ENCODE measurements at places on chromosomes 4 and X. TPM values are rescaled to one million over a fixed set of nuclear protein-coding genes. Genes with fewer than 3 reads are reported as not detected.

- no peak overlapping the region for H3K27ac ChIP-seq
- peak; percentile 39 for DNase-seq
- H3K27me3 ChIP-seq, result no peaks in the 10 kb centered on the region
Measured at GRCh38 chr4:111506706-111507105, 638.5 kb upstream of the FAM241A start.

Gene NHS
- 5.6 TPM for total RNA-seq

GRCh38 chr4:108272046-108272445 lies 103.3 kb upstream of the LEF1 start:
- no peaks in the 10 kb centered on the region for H3K36me3 ChIP-seq
- no peak for DNase-seq
- no peak overlapping the region for H3K27ac ChIP-seq

- H3K36me3 ChIP-seq, result no peaks in the 10 kb centered on the region
- peaks cover 8% of the 10 kb centered on the region for H3K4me1 ChIP-seq
- no peak within 1 kb of the TSS for H3K27ac ChIP-seq
- H3K4me3 ChIP-seq, result peak within 1 kb of the TSS; percentile 68
- H3K27me3 ChIP-seq, result no peaks in the 10 kb centered on the region
Measured at GRCh38 chr4:186068581-186069348, at the start of gene TLR3. Gene TLR3, plus strand, starts transcription at chr4:186069156. Its CDS starts 7,464 bp downstream, at chr4:186076620.

GRCh38 chr4:7635445-7636239 lies 200.9 kb upstream of the PSAPL1 start:
- H3K36me3 ChIP-seq, result no peaks in the 10 kb centered on the region
- peaks cover 13% of the 10 kb centered on the region for H3K4me1 ChIP-seq
- H3K27ac ChIP-seq, result no peak overlapping the region
- H3K4me3 ChIP-seq, result no peak overlapping the region

- no peak overlapping the region for H3K4me3 ChIP-seq
- H3K4me1 ChIP-seq, result peaks cover 26% of the 10 kb centered on the region
- H3K36me3 ChIP-seq, result no peaks in the 10 kb centered on the region
- H3K27ac ChIP-seq, result no peak overlapping the region
- no peaks in the 10 kb centered on the region for H3K27me3 ChIP-seq
Measured at GRCh38 chr4:150217808-150218207, 139.6 kb downstream of the DCLK2 start.

Gene ATP1B4
- total RNA-seq, result not detected

- no peak overlapping the region for H3K4me3 ChIP-seq
- DNase-seq, result no peak
- peaks cover 6% of the 10 kb centered on the region for H3K36me3 ChIP-seq
- H3K27me3 ChIP-seq, result no peaks in the 10 kb centered on the region
Measured at GRCh38 chr4:146482788-146483187, 39.0 kb downstream of the SLC10A7 start.

- H3K27ac ChIP-seq, result no peak overlapping the region
- H3K4me3 ChIP-seq, result no peak overlapping the region
- DNase-seq, result no peak
- H3K27me3 ChIP-seq, result no peaks in the 10 kb centered on the region
Measured at GRCh38 chr4:8086783-8087445, 71.7 kb downstream of the ABLIM2 start.

Gene DCLK2
- total RNA-seq, result 1.2 TPM

DNA sequence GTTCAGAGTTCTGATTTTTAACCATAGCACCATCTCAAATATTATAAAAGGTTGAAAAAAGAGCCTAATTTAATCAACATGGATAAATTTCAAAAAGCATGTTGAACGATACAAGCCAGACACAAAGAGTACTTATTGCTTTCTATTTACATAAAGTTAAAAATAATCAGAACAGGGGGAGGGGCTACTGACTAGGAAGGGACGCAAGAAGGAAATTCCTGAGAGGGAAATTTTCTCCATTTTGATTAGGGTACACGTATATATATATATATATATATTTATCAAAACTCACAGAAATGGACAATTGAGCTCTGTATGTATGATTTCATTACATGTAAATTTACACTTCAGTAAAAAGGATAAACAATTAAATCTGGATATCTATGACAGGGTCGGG lies 482 bp upstream of the MBTPS2 start:
- peak; percentile 43 for DNase-seq
- H3K27me3 ChIP-seq, result no peaks in the 10 kb centered on the region
- peaks cover 12% of the 10 kb centered on the region for H3K4me1 ChIP-seq
- H3K27ac ChIP-seq, result peak overlapping the region; percentile 46
- no peaks in the 10 kb centered on the region for H3K36me3 ChIP-seq

GRCh38 chr4:7672601-7673000 lies 237.9 kb upstream of the PSAPL1 start:
- H3K4me1 ChIP-seq, result no peaks in the 10 kb centered on the region
- DNase-seq, result no peak
- H3K4me3 ChIP-seq, result no peak overlapping the region
- no peaks in the 10 kb centered on the region for H3K27me3 ChIP-seq
- no peak overlapping the region for H3K27ac ChIP-seq

Gene POLN
- 0.26 TPM for total RNA-seq

Gene TBC1D19
- total RNA-seq, result 4.5 TPM

GRCh38 chr4:47824840-47825239 lies 13.0 kb downstream of the CORIN start:
- H3K27ac ChIP-seq, result no peak overlapping the region
- peaks cover 4% of the 10 kb centered on the region for H3K27me3 ChIP-seq
- DNase-seq, result no peak
- no peaks in the 10 kb centered on the region for H3K4me1 ChIP-seq
- no peaks in the 10 kb centered on the region for H3K36me3 ChIP-seq

- no peak overlapping the region for H3K4me3 ChIP-seq
- H3K27ac ChIP-seq, result no peak overlapping the region
- no peaks in the 10 kb centered on the region for H3K36me3 ChIP-seq
- DNase-seq, result no peak
Measured at GRCh38 chr4:151931563-151931962, 170.8 kb upstream of the GATB start.

- peak; percentile 86 for DNase-seq
- H3K4me1 ChIP-seq, result peaks cover 16% of the 10 kb centered on the region
- no peaks in the 10 kb centered on the region for H3K27me3 ChIP-seq
- H3K27ac ChIP-seq, result peak overlapping the region; percentile 56
Measured at GRCh38 chr4:37693450-37694190, 7.4 kb upstream of the RELL1 start.

DNA sequence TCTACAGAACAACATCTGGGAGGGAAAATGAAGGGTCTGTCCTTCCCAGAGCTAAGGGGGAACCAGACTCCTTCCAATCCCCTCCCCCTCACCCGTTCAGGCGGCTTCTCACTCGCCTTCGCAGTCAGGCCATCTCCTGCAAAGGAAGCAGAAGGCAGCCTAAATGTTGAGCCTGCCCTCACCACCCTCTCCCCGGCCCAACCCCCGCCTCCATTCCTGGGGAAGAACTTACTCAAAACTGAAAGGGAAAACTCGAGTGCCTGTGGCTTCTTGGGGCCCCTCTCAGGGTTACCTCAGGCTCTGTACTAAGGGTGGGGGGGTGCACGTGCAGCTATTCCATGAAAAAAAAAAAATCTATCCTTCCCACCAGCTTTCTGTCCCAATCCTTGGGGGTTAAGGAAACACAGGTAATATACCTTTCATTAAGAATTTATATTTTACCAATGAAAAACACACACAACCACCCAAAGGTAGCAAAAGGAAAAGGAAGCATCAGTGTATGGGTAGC lies 2.4 kb downstream of the ZMYM3 start:
- no peak overlapping the region for H3K4me3 ChIP-seq
- DNase-seq, result no peak
- H3K4me1 ChIP-seq, result peaks cover 17% of the 10 kb centered on the region

DNA sequence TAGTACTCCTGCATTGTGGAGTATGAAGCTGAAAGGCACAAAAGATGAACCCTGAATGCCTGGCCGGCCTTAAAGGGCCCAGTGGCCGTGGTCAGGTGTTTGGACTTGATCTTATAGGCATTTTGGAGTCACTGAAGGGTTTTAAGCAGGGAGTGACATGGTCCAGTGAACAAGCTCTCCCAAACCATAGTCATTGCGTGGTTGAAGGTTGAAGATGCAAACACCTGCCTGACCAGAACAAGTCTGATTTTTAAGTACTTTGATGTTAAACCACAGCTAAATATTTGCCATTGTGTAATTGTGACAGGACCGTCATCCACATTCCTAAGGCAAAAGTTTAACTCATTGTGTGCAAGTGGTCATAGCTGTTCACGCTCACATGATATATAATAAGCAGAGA lies 3.3 kb downstream of the STK32B start:
- no peaks in the 10 kb centered on the region for H3K36me3 ChIP-seq
- H3K27me3 ChIP-seq, result no peaks in the 10 kb centered on the region
- no peak overlapping the region for H3K27ac ChIP-seq

Gene QRFPR
- not detected for total RNA-seq

DNA sequence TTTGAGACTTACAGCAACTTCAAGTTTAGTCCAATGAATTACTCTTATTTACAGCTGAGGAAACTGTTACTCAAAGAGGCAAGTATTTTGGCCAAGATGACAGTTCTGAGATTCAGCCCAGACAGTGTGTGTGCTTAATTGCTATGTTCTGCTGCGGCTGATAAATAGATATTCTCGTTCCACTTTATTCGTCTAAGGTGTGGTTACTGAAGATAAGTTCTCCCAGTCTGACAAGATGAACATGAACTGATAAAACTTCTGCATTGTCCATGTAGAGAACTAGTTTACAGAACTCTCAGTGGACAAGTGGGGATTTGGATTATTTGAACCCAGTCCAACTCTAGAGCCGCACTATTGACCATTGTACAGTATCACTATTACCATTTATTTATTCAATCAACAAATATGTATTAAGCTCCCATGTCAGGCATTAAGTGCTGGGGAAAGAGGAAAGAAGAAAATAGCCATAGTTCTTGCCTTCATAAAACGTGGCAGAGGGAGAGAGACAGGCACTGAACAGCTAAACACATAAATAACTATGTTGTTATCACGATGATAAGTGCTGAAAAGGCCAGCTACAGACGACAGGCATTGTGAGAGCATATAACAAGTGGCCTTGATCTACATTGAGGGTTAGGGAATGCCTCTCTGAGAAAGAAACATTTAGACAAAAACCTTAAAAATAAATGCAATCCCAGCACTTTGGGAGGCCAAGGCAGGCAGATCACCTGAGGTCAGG lies 4.0 kb upstream of the DHX15 start:
- no peak for DNase-seq
- H3K27me3 ChIP-seq, result no peaks in the 10 kb centered on the region
- no peaks in the 10 kb centered on the region for H3K4me1 ChIP-seq
- no peak overlapping the region for H3K27ac ChIP-seq

Gene PIGA
- 17.9 TPM for total RNA-seq

GRCh38 chrX:70481471-70482270 lies 37.0 kb downstream of the DLG3 start:
- no peak overlapping the region for H3K4me3 ChIP-seq
- DNase-seq, result no peak
- no peaks in the 10 kb centered on the region for H3K27me3 ChIP-seq
- H3K36me3 ChIP-seq, result peaks cover 15% of the 10 kb centered on the region

Gene NAT8L
- 2.0 TPM for total RNA-seq

DNA sequence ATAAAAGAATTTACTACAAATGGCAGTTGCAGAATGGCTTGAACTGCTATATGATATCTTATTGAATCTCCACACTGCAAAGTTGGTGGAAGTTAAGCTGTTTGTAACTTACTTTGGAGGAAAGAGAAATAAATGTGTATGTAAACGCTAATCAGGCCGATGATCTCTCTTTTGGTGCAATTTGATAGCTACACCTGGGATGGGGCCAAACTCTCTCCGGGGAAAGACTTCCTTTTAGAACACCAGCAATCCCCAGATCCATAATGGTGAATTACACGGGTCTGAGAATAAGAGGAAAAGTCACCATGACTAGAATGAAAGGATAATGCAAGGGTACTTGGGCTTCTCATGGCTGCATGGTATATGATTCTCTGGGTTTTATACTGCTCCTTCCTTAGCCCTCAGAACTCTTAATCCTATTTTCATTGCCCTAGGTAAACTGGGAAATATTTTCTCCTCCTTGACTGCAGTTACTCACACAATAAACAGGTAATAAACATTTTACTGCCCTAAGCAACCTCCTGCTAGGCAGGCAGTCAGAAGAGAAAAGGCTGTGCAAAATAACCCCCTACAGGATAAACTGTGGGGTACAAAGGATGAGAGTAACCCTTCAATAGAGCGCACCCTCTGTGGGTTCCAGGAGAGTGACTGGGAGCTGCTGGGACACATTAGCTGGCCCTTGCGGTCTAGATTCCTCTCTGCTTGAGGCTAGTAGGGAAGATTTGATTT lies 109.3 kb downstream of the MGST2 start:
- H3K4me1 ChIP-seq, result peaks cover 14% of the 10 kb centered on the region
- H3K36me3 ChIP-seq, result no peaks in the 10 kb centered on the region
- H3K27ac ChIP-seq, result peak overlapping the region; percentile 49
- H3K27me3 ChIP-seq, result no peaks in the 10 kb centered on the region
- H3K4me3 ChIP-seq, result no peak overlapping the region

DNA sequence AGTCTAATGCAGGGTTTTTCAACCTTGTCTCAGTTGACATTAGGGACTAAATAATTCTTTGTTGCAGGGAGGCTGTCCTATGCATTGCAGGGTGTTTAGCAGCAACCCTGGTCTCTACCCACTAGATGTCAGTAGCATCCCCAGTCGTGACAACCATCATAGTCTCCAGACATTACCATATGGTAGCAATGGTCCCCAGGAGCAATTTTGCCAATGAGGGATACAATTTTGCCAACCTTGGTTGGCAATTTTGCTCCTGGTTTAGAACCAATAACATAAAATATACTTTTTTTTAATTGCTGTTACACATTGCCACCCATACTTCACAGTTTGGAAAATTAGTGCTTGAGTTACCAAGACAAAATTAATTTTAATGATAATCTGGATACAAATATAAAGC lies 6.0 kb downstream of the EREG start:
- H3K36me3 ChIP-seq, result no peaks in the 10 kb centered on the region
- H3K27ac ChIP-seq, result peak overlapping the region; percentile 74
- DNase-seq, result peak; percentile 77

Gene ZCCHC18
- total RNA-seq, result 0.23 TPM

GRCh38 chrX:45264865-45265264 lies 64.2 kb upstream of the DIPK2B start:
- no peaks in the 10 kb centered on the region for H3K4me1 ChIP-seq
- no peak for DNase-seq
- H3K36me3 ChIP-seq, result no peaks in the 10 kb centered on the region
- no peak overlapping the region for H3K27ac ChIP-seq
- no peak overlapping the region for H3K4me3 ChIP-seq
- no peaks in the 10 kb centered on the region for H3K27me3 ChIP-seq

Gene XAGE1A
- not detected for total RNA-seq

Gene ARHGAP36
- total RNA-seq, result not detected

DNA sequence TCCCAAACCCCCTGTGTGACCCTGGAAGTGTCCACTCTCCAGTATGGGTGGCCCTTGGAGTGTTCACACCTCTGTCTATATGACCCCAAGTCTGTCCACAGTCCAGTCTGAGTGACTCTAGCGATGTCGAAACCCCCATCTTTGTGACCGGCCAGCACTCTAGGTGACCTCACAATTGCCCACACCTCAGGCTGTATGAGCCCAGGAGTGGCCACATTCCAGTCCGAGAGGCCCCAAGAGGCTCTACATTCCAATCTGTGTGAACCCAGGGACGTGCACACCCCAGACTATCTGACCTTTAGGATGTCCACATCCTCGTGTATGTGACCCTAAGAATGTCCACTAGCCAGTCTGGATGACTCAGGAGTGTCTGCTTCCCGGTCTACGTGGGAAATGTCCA lies 7.3 kb upstream of the GLOD5 start:
- no peaks in the 10 kb centered on the region for H3K36me3 ChIP-seq
- H3K27ac ChIP-seq, result no peak overlapping the region
- H3K4me3 ChIP-seq, result no peak overlapping the region
- no peaks in the 10 kb centered on the region for H3K27me3 ChIP-seq
- no peak for DNase-seq
- H3K4me1 ChIP-seq, result no peaks in the 10 kb centered on the region

Gene DCAF12L2
- total RNA-seq, result 0.44 TPM

All from PC-3 (cell line).